Activated naive CD8-positive, alpha-beta T cell treated with anti-CD3 and anti-CD28 coated beads, Interleukin-2, amount 50 U/mL, for 16 hours (primary cell): ENCODE measurements at places on chromosomes 5 and 9.

- DNase-seq, result no peak
Observed at GRCh38 chr5:1760656-1761452, 38.8 kb downstream of the MRPL36 start.

DNA sequence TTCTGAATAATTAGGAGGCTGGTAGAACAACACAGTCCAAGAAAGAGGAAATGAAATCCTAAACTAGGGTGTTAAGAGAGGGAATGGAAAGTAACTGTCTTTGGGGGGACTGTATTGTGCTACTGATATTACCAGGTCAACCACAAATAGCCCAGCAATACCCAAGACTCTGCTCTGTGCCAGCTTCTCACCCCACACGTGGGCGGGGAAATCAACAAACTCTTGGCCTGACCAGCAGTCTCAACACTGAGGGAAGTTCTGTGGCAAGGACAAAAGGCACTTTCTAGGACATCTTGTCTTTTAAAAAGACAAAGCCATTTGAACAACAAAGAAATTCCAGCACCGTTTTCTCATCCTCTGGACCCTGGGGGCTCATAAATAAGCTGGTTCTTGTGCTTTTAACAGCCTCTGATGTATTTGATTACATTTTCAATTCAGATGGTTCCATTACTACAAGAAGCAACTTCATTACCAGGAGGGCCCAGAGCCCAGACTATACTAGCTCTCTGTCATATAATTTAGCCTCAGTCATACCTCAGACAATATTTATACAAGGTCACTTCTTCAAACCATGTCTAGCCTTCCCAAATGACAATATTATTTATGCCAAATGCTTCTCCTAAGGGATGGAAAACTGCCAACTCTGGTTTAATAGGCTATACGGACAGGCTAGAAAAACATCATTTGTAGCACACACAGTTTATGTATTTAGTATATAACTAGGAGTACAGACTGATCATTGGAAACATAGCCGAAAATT, 297.8 kb downstream of the CWC27 start:
- no peak for DNase-seq

- DNase-seq, result no peak
Observed at GRCh38 chr5:34688015-34688810, 32.1 kb downstream of the RAI14 start.

- no peak for DNase-seq
Observed at GRCh38 chr5:101260857-101261256, 357.8 kb upstream of the ST8SIA4 start.

DNA sequence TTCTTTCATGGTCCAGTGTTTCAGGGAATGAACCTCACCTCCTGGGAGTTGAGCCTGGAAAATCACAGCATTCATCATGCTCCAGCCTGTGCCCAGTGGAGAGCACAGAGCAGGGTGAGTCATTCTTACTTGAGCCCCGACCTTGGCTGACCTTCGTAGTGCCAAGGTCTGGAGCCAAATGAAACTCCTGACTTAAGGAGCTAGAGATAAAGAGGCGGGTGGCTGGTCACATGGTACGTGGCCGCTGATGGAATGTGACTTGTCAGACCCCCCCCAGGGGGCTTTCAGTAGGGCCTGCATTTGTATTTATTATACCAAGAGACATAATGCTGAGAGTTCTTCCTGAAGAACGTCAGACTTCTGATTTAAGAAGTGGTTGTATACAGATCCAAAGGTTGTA, 15.0 kb upstream of the PIP5K1B start:
- DNase-seq, result no peak

DNA sequence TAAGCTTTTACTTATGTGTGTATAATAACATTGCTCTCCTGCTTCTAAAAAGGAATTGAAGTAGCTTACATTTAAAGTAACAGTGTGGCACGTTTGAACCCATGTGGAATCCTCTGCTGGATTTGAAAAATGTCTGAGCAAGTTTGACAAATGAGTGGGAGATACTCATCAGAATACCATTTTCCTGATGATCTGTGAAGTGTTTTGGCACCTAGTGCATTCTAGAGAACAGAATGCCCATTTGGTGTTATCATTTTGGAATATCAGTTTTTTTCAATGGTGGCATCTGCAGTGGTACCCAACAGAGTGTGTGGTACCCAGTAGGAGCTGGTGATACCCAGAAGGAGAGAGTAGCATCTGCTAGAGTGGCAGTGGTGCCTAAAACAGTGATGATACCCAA, 471.1 kb downstream of the PLK2 start:
- no peak for DNase-seq

GRCh38 chr5:3355126-3355525, 240.5 kb upstream of the IRX1 start:
- DNase-seq, result no peak

- DNase-seq, result no peak
Observed at GRCh38 chr5:56686337-56687195, 128.8 kb upstream of the MAP3K1 start.

GRCh38 chr5:59366784-59367183, 526.7 kb downstream of the PDE4D start:
- no peak for DNase-seq

GRCh38 chr5:134574521-134574920, 49.1 kb downstream of the JADE2 start:
- no peak for DNase-seq

DNA sequence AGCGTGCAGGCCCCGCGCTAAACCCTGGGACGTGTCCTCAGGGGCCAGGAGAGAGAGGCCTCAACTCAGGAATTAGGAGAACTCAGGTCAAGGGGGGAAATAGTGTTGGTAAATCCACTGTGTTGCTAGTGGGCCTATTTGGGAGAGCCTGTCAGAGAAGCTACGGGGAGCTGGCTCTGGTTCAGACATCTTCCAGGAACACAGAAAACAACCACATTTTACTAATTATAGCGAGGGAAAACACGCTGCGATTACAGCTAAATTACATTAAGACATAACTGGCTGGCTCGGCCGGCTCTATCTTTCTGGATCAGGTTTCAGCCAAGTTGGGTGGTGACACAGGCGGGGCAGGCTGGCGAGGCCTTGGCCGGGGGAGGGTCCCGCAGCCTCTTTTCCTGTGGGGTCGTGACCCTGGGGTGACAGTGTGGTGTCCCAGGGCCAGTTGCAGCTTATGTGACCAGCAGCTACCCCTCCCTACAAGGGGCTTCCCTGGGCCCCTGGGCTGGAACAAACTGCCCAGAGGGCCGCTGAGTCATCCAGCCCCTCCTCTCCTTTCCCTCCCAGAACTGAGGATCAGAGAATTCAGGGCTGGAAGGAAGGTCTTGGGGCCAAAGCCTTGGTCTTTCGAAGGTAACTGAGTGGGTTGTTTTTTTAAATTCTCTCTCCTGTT, 75.1 kb downstream of the FGF18 start:
- DNase-seq, result no peak

DNA sequence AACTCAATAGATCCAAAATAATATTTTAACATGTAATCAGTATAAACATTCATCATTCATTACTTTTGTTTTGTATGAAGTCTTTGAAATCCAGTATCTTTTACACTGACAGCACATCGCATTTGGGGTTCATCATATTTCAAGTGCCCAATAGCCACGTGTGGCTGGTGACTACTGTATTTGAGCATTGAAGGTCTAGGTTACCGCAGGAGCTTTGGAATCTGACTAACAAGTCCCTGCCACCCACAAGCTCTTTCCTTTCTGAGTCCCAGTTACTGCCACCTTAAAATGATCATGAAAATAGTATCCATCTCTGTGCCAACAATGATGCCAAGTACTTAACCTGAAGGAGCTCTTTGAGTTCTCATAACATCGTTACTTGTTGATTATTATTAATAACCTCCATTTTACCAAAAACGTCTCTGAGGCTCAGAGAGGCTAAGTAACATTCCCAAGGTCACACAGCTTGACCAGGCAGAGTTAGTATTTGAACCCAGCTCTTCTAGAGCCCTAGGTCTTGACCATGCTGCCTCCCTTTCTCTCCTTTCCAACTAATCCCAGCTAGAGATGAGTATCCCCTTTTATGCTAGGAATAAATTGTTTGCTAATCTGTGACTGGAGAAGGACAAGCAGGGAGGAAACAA, 24.2 kb downstream of the ARHGEF37 start:
- DNase-seq, result no peak

GRCh38 chr5:169004551-169004950, 296.4 kb downstream of the SLIT3 start:
- no peak for DNase-seq

GRCh38 chr9:104319685-104320084, 184.4 kb upstream of the OR13F1 start:
- DNase-seq, result no peak

GRCh38 chr5:177404641-177405179, 4.2 kb upstream of the PFN3 start:
- no peak for DNase-seq
